DMS153 (cell line): ENCODE measurements at places on chromosomes 3 and 15.

DNA sequence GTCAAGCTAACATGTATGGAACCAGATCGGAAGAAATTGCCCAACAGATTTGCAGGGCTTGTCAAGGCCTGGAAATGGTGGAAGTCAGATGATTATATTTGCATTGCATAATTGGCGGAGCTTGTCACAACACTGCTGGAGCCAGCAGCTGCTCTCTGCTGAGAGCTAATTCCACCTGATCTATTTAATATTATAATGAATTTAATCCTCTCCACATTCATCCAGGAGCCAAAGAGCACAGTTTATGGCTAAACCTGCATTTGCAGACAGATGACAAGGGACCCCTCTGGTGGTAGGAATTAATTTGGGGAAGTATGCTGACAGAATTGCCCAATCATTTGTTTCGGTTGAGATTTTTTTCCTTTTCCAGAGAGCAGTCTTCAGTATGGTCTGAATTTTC, 730.2 kb downstream of the TUSC7 start:
- DNase-seq, result peak; percentile 79

DNA sequence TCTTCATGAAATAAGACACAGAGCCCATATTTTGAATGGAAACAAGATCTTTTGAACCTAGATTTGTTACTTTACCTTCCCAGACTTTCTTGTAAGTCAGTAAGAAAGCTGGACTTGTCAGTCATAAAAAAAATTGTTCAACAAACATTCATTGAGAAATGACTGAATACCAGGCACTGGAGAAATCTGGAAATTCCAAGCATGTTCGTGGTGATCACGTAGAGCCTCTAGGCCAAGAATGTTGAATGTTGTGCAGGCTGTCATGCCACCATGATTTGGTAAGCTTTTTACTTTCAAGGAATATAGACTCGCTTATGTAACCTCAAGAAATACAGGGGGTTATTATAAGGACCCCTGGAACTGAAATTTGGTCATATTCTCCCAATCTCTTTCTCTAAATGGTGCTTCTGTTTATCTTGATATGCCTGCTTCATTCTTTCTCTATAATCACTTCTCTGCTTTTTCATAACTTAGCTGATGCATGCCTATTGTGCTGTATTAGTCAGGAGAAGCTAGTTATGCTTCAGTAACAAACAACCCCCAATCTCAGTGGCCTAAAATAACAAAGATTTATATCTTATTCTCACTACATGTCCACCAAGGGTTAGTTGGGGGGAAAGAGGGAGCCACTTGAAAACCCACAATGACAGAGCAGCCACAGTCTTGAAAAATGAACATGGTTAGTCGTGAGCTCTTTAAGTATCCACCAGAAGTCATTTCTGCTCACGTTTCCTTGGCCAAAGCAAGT, 3.4 kb upstream of the TPM1 start:
- DNase-seq, result no peak

DNA sequence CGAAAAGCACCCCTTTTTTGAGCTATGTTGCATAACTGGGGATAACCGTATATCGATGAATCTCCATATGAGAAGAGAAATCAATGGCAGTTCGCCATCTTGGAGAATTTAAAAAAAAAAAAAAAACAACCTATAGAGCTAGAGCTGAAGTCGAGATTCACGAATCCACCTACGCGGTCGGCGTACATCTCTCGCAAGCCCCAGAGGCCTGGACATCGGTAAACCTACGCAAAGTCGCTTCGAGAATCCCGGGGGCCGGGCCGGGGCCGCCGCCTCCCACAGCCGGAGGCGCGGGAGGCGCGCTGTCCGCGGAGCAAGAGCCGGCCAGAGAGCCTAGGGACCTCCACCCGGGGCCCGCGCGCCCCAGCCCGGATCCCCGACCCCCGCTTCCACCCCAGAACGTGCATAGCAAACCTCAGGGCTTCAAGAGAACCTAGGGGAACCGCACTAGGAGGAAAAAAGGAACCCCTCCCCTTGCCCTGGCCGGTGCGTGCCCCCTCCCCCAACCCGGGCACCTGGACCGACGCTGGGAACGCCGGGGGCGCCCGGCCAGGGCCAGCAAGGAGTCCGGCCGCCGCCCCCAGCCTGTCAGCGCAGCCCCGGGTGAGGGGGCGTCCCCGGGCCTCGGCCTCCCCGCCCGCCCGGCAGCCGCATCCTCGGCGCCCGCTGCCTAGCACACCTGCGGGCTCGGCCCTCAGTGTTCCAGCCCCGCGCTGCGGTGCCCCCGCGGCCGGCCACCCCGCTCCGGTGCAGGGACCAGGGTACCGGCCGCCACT, 567 bp downstream of the PFN2 start:
- DNase-seq, result peak; percentile 84

GRCh38 chr3:185561374-185561943, 9.1 kb upstream of the LIPH start:
- DNase-seq, result no peak

DNA sequence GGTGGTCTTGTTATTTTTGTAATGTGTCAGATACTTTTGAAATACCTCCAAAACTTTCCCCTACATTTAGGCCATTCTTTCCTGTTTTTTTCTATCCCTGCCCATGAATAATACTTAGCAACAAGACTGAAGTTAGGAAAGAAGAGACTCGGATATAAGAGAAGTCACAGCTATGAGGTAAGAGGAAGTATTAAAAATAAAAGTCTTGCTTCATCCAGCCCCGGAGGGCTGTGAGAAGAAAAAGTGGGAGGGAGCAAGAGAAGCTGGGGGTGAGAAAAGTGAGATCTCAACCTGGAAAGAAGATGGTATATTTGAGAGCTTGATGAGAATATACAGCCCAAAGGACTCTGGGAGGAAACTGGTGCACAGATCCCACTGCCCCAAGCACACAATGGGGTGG, 213.5 kb upstream of the CDIN1 start:
- no peak for DNase-seq

GRCh38 chr3:186825294-186825821, 17.2 kb upstream of the ADIPOQ start:
- no peak for DNase-seq

GRCh38 chr15:48795901-48796300, 15.0 kb downstream of the CEP152 start:
- no peak for DNase-seq

DNA sequence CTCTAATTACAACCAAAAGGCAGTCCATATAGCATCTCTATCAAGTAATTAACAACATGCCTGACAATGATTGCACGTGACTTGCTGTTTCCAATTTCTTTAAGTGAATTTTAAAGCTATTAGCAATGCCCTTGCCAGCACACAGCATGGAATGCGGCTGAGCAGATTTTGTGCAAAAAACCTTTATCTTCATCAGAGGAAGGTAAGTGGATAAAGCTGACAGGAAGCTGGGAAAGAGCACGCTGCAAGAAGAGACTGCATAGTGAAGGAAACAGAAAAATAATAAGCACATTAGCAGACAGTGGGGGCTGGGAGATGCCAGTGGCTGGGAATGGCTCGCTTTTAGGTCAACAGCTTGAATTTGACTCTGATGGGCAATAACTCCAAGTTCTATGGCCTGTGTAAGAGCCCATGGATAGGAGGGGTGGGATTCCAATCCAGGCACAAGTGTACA, 138.8 kb downstream of the PDZRN3 start:
- DNase-seq, result no peak

- no peak for DNase-seq
These were observed 62.1 kb upstream of the XCR1 start for GRCh38 chr3:46089237-46090011.

DNA sequence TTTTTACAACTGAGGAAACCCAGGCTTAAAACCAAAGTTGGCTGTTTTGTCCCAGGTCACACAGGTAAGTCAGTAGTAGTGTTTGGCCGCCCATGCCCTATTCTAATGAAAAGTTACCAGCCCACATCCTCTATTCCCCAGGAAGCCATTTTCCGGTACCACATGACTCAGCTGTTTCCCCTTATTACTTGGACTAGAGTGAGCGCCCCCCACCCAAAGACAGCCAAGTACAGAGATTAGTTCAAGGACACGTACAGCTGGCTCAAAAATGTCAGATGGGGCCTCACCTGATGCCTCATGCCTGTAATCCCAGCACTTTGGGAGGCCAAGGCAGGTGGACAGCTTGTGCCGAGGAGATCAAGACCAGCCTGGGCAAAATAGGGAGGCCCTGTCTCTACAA, 8.5 kb upstream of the KLHL6 start:
- no peak for DNase-seq

DNA sequence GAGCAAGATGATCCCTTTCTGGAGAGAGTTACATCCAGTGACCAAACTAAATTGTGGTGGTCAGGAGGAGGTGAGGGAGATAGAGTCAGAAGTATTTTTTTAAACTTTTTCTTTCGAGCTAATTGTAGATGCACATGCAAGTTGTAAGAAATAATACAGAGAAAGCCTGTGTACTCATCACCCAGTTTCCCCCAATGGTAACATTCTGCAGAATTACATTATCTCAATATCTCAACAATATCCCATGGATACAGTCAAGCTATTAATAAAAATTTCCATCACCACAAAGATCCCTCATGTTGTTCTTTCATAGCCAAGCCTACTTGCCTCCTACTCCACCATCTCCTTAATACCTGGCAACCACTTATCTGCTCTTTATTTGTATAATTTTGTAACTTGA, 3.3 kb upstream of the TMEM45A start:
- no peak for DNase-seq

DNA sequence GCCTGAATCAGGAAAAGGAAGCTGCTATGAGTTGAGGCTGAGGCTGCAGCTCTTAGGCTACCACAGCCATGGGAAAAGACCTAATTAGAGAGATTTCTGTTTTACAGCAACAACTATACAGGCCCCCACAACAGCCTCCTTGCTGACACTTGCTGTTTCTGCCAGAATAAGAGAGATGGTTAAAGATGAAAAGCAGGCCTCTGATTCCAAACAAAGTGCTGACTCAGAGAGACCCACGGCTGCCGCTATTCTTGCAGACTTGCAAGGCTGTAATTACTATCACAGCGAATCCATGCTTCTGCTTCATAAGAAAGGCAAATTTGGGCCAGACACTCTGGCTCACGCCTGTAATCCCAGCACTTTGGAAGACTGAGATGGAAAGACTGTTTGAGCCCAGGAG, 41.8 kb downstream of the MCF2L2 start:
- no peak for DNase-seq

- DNase-seq, result peak; percentile 60
These were observed 412.1 kb upstream of the DPH6 start for GRCh38 chr15:35958021-35958420.

- DNase-seq, result no peak
These were observed 18.4 kb downstream of the KLF15 start for GRCh38 chr3:126338790-126339288.

- DNase-seq, result no peak
These were observed 28.8 kb upstream of the IMPDH2 start for GRCh38 chr3:49058011-49058410.

DNA sequence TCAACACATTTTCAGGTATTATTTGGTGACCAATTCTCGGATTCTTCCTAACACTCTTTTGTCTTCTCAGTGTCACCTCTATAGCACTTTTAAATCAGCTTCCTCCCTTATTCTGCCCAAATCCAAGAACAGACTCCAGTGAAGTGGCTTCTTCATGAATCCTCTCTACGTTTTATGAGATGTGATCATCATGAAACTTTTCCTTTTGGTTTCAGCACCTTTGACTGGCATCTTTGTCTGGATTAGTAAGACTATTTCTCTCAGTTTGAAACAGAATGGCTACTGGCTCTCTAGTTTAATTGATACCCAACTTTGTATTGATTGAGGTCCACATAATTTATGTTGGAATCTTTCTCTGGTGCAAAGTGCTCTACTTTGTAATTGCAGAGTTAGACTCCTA, 45.6 kb downstream of the CMC1 start:
- DNase-seq, result no peak

DNA sequence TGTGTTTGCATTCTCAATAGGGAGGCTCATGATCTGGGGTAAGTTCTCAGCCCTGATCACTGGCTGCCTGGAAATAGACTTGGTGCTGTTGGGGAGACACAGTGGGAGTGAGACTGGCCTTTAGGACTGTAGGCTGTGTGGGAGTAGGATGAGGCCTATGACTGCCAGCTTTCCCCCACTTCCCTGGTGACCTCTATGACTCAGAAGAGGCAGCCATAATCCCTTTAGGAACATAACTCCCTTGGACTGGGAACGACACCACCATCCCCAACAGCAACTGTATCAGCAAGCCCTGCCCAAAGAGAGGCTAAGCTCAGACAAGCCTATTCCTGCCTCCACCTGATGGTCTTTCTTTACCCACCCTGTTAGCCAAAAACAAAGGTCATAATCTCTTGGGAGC, 91.3 kb downstream of the SUCNR1 start:
- no peak for DNase-seq

GRCh38 chr3:137792626-137793271, 28.6 kb downstream of the SOX14 start:
- no peak for DNase-seq

DNA sequence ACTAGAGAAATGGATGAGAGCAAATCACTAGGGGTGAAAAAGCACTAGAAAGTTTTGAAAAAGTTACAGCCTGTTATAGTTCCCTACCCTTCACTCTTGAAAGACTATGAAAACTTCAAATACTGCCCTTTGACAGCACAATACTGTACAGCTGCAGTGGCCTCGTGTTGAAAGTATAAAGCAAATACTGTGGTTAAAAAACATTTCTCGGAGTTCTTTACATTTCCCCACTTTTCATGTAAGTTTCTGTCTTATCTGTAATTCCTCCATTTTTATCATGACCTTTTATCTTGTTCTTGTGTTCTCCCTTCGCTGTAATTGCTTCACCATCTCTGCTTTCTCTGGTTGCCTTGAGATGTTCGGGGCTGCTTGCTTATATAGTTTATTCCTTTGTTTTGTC, 423.8 kb upstream of the CFAP20DC start:
- DNase-seq, result no peak

DNA sequence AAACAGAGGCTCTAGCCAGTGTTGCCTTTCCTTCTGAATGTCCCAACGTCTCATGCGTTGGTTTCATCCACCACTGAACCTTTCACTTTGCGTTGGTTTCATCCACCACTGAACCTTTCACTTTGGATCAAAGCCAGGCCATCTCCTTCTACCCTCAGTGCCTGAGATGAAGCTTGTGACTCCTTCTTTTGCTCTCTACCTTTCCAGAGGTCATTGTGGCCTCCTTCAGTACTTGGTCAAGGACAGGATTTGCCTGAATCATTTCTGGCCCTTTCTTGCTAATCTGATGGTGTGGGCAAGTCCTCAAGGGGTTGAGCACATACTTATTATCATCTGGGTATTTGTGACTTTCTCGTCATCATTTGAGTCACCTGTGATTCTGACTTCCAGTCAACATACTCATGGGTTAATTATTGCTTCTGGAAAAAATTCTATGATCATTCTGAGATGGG, 50.0 kb downstream of the SELENOT start:
- no peak for DNase-seq

DNA sequence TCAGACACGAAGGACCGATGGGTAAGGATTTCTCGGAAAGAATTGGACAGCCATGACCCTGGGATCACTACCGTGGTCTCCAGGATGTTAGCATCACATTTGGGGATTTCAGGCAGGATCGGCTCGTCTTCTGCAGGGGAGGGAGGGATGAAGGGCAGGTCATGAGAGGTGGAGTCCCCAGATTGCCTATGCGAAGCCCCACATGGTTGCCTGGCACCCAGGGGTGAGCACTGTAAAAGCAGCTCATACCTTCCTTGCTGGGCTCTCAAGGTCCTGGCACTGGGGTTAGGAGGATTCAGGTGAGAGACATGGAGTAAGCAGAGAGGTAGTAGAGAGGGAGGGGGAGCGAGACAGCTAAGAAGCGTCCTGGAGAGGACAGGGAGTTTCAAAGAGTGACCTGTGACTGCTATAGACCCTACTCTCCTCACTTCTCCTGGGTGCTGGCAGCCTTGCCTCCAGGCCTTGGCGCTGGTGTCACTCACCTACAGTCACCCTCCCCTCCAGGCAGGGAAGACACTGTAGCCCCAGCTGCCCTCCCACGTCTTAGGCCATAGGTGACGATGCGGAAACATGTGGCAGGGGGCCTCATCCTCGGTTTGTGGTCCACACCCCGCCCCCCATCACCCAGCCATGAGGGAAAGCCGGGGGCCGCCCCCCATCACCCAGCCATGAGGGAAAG, 15.0 kb upstream of the EHD4 start:
- no peak for DNase-seq
